Nasal cavity respiratory epithelium epithelial cell of viscerocranial mucosa (primary cell): ENCODE measurements at places on chromosomes 12 and 14. TPM values are rescaled to one million over a fixed set of nuclear protein-coding genes. Genes with fewer than 3 reads are reported as not detected.

The SLC7A7 gene
- 0.34 and 1.9 TPM in 2 replicates for total RNA-seq

The ANO6 gene
- total RNA-seq = 34.5 and 93.3 TPM in 2 replicates

The OTOGL gene
- total RNA-seq = under 0.01 TPM in 1 of 2 replicates, not detected in the other

The KCNC2 gene
- total RNA-seq = not detected in 2 replicates

The FGF6 gene
- not detected in 2 replicates for total RNA-seq

The PTGES3 gene
- total RNA-seq = 96.0 and 140 TPM in 2 replicates

The KRT80 gene
- 4.6 and 80.0 TPM in 2 replicates for total RNA-seq

The AVPR1A gene
- not detected in 2 replicates for total RNA-seq

The ESR2 gene
- under 0.01 and 0.07 TPM in 2 replicates for total RNA-seq

The LRRIQ1 gene
- under 0.01 and 1.4 TPM in 2 replicates for total RNA-seq
